Stimulated activated CD8-positive, alpha-beta memory T cell treated with anti-CD3 and anti-CD28 coated beads, Interleukin-4, amount 100 ng/mL, for 4 hours (primary cell): ENCODE measurements at places on chromosomes 6 and 20.

- no peak for DNase-seq
These were observed 11.2 kb downstream of the NT5DC1 start for GRCh38 chr6:116111552-116112528.

DNA sequence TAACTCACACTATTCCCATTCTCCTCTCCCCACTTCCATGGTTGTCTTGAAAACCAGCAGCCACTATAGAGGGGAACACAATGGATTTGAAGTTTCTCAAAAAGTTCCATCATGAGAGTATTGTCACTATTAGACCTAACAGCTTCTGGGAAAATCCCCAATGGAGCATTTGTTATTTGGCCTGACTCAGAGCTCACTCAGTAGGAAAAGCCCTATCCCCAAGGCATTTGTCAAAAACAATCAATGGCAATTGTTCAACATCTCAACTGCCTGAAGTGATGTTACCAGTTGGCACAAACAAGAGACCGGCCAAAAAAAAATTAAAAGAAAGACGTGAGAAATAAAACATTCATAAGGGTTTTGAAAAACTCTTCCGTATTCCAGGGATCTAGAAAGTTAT is 98.8 kb downstream of the MYLK4 start:
- no peak for DNase-seq

DNA sequence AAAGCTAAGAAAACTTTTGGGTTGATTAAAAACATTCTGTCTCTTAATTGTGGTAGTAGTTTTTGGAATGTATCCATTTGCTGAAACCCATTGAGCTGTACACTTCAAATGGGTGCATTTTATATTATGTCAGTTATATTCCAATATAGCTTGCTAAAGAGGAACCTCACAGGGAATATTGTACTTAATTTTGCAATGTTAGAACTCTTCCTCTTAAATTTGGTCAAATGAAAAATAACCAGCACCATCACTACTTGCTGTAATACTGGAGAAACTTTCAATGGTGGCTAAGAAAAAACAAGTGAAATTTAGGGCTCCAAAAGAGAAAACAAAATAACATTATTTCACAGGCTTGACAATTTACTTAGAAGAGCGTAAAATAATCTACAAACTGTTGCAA is 651.5 kb downstream of the MAFB start:
- DNase-seq = no peak

DNA sequence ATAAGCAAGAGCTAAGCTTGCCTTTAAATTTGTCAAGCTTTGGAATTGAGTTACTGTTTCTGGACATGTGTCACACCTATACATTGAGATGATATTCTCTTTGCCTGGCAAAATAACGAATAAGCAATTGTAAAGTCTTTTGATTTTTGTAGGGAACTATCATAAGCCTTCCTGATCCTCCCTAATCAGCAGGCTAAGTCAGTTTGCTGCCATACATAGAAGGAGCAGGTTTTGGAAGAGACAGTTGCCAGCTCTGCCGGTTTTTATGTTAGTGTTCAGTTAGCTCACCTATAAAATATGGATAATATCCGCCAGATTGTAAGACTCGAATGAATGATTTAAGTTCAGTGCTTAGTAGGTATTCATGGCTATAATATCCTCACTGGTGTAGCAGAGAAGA is 34.4 kb upstream of the BCAS1 start:
- DNase-seq = no peak

DNA sequence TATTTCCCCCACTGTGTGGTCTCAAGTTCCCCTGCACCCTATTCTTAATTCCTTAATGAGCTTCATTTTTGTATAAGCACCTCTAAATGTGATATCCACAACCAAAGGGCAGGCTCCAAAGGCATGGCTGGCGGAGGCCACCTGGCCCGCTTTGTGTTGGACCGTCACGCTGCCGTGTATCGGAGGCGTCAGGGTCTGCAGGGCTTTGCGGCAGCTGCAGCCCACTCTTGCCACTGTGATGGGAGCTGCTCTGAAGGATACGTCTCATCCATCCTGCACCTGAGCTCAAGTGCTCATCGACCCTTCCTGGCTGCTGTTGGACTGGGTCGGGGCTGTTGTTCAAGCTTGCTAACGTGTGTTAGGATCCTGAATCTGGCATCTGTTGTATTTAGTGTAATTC is 177.6 kb downstream of the ARID1B start:
- no peak for DNase-seq

DNA sequence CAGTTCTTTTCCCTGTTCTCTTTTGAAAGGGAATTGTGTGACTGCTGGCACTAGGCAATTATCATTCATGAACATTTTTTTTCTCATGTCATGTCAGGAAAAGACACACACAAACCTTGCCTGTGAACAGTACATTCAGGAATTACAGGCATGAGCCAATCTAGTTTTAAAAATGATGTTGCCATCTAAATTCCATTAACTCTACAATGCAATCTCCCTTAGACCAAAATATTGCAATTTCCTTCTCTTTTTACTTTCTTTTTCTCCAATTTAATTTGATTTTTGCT is 127.5 kb upstream of the STMND1 start:
- DNase-seq = no peak

DNA sequence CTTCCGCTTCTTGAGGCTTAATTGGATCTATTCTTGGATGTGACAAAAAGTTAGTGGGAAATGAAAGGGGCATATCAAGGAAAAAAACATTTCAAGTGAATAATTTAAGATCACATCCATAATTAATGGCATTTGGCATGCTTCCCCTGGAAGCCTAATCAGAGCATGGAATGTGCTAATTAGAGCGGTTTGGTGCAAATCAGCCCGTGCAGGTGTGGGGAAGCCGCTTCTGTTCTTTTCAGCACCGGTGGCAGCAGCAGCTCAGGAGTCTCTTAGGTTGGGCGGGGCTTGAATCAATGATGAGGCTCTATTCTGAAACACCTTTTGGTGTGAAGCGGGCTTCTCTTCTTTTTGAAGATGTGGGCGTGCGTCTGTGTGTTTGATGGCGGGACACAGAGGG is 301.2 kb downstream of the LRFN2 start:
- no peak for DNase-seq

DNA sequence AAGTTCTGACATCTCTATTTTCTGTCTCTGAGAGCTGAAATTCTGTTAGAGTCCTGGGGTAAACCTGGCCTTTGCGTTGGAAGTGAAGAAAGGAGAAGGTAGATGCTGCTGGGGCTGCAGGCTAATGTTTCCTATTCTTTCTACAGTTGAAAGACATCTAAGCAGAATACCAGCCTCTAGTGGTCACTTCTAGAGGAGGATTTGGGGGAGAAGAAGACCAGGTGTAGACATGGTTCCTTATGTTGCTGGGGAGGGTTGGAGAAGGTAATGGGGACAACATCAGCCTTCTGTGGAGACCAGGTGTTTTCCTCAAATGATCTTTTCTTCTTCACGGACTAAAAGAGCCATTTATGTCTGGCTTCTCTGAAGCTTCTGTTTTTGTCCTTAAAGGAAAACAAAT is 62.6 kb downstream of the BTBD3 start:
- DNase-seq = no peak

DNA sequence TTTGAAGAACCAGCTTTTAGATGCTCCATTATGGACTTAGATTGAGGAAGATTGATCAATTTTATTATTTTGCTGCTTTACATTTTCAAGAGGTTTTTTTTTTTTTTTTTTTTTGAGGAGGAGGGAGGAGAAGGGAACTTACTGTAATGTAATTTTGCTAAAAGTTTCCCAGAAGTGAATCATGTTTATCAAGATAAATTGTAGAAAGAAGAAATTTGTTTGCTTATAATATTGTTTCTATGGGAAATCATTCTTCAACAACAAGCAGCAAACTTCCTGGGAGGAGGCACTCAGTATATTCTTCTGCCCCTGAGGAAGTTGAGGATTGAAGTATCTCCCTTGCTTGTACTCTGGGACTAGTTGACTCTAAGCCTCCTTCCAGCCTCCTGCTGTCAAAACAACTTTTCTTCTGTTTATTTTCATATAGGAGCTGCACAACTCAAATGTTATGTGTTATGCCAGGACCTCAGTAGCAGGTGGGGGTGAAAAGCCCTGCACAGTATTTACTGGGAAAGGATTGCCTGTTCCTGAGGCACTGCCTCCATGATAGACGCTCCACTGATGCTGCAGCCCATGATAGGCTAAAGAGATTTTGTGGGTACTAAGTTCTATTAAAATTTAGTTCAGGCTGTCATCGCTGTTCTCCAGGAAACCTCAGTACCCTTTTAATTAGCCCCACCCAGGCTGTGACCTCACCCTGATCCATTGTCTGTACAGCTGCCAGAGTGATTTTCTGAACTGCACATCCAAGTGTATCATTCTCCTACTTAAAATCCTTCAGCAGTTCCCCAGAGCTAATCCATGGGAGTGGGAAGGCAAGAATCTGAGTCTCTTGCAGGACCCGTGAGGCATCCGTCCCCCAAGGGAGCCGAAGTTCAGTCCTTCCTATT is 51.9 kb downstream of the CARMIL1 start:
- DNase-seq = no peak

GRCh38 chr20:37194621-37195417 is 15.5 kb upstream of the MROH8 start:
- no peak for DNase-seq

GRCh38 chr6:43128926-43129325 is 42.1 kb upstream of the SRF start:
- no peak for DNase-seq

- DNase-seq = no peak
These were observed 326.1 kb downstream of the PRL start for GRCh38 chr6:21970569-21971300.

GRCh38 chr20:26209171-26209941 is 512.7 kb upstream of the ZNF337 start:
- DNase-seq = no peak

DNA sequence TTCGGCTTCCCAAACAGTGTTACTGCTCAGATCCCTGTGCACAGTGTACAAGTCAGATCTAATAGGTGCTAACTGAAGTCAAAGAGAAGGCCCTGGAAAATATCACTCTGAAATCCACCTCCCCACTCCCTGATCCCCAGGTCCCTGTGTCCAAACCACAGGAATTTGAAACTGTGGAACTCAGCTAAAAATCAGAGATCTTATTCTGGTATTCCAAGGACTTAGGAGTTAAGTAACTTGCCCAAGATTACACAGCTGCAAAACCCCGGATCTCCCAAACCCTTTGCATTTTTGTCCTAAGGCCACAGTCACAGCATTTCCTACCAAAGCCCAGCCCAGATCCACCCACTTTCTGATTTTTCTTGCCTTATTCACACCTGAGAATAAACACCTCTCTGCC is 32.3 kb upstream of the SLC23A2 start:
- DNase-seq = no peak

DNA sequence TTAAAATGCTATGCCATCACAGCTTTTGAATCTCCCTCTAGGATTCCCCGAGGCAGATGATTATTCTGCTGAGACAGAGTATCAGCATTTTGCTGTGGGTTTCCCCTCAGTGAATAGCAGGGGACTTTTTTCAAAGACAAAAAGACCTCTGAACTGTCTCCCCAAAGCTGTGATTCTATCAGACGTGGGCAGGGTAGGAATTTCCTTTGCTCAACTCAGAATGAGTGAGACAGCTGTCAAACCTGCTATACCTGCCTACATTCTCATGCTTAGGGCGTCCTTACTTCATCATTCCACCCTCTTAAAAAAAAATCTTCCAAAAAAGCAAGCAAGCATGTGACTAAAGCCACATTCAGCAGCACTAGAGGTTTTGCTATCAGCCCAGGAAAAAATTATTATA is 147.6 kb upstream of the FAM83B start:
- no peak for DNase-seq

- no peak for DNase-seq
These were observed 53.1 kb upstream of the SNX9 start for GRCh38 chr6:157769776-157770426.

- DNase-seq = no peak
These were observed 37.6 kb downstream of the PDSS2 start for GRCh38 chr6:107421696-107422256.

DNA sequence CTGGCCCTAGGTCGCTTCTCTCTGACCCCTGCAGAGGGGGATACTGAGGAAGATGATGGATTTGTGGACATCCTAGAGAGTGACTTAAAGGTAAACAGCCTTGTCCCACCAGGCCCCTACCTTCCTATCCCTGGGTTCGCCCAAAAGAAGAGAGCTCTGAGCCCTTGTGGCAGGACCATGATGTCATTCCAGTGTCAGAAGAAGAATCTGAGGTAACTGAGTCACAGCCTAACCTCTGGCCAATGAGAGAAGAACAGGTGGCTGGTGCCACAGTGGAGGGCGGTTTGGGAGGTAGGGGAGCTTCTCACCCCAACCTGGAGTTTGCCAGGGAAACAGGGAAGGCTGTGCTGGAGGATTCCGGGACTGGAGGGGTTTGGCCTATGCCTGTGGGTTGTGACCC is 5.2 kb downstream of the CDC25B start:
- no peak for DNase-seq

DNA sequence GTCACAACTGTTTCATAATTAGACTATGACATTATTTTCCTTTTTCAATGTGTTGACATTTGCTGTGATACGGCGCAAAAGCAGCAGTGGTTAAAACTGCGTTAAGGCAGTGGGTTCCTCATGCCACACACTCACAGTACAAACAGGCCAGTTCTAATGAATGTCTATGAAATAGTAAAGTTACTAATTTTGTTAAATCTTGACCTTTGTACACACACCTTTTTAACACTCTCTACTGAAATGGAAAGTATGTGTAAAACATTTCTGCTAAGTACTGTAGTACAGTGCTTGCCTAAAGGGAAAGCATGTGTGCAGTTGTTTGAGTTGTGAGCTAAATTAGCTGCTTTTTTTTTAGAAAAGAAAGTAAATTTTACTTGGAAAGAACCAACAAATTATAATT is 60.3 kb downstream of the CDS2 start:
- no peak for DNase-seq

DNA sequence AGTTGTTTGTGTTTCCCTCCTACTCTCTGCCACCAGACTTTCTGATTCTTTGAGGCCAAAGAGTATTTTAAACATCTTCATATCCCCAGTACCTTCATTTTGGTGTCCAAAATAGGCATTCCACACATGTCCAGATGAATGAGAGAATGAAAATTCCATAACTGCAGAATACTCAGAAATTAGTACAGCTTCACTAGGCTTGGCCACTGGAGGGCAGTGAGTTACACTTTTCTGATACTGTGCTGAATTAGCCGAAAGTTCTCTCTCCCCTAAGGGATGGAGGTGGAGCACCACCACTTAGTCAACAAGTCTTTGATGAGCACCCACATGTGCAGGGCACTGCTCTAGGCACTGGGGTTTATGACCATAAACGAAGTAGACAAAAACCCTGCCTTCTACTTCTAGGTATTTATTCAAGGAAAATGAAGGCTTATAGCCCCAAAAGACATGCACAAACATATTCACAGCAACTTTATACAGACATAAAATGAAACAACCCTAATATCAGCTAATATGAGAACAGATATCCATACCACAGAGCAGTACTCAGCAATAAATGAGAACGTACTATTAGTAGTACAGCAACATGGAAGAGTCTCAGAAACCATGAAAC is 46.1 kb upstream of the TMEM217 start:
- no peak for DNase-seq

GRCh38 chr6:4776493-4777393 is 539 bp downstream of the CDYL start:
- peak; percentile 18 for DNase-seq

- no peak for DNase-seq
These were observed 209.5 kb downstream of the FNDC1 start for GRCh38 chr6:159378411-159379328.
